ENCODE measurements at places on chromosomes 1 and 21.

GRCh38 chr1:62250126-62250726, 55.6 kb downstream of the L1TD1 start:
- DNase-seq: no peak

DNA sequence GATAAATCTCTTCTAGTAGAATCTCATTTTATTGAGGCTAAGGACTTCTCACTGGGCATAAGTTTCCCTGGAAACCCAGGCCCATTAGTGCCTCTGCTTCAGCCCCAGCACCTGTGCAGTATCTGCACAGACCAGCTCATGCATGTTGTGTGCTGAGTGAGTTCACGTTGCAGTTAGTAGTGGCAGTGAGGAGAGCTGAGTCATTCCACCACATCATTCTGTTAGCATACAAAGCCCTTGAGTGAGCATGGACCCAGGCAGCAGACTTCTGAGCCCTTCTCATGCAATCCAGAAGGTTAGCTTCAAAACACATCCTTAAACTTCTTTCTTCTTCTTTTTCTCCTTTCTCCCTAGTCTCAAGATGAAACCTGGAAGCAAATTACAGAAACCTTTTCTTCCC, 45.8 kb upstream of the NTPCR start:
- DNase-seq: no peak

GRCh38 chr1:46370214-46370633, 23.9 kb upstream of the FAAH start:
- DNase-seq: no peak

DNA sequence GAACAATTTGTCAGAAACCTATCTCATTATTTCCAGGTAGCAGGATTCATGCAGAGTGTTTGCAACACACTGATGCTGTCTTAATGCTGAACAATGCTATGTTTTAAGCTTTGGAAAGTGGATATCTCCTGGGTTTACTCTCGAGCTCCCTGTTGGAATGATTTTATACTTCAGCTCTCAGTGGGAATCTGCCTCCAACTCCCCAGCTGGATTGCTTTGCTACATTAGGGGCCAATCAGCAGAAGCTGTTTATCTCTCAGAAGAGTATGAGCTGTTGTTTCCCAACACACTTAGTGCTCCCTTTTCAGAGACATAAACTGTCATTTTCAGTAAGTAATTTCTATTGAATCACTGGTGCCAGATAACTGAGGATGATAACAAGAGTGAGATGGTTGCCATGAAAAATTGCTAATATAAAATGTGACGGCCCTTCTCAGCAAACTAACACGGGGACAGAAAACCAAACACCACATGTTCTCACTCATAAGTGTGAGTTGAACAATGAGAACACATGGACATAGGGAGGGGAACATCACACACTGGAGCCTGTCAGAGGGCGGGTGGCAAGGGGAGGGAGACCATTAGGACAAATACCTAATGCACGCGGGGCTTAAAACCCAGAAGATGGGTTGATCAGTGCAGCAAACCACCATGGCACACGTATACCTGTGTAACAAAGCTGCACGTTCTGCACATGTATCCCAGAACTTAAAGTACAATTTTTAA, 265.9 kb upstream of the RUNX1 start:
- no peak for DNase-seq

- peak; percentile 98 for DNase-seq
These were observed 10.8 kb upstream of the FAAP20 start for GRCh38 chr1:2205191-2205952.

GRCh38 chr1:224300346-224300745, 29.6 kb downstream of the NVL start:
- no peak for DNase-seq

- no peak for DNase-seq
These were observed 25.0 kb downstream of the TBX15 start for GRCh38 chr1:118963138-118963455.

DNA sequence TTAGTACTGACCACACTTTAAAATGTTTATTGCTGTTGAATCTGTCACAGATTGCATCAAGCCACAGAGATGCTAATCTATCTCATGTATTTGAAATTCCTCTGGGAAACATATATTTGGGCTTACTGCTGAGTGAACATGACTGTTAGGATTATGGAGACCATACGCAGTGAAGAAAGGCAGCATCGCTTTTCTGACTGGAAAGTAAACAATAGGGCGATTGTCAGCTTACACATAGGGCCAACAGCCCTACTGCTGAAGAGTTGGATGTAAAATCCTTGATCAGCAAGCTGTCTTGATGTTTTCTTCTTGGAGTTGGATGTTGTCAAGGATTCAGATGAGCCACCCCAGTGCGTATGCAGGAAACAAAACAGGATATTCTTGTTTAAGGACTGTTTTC, 368.7 kb upstream of the ADGRL2 start:
- no peak for DNase-seq

GRCh38 chr1:56152635-56153034, 426.7 kb downstream of the PLPP3 start:
- DNase-seq: no peak

DNA sequence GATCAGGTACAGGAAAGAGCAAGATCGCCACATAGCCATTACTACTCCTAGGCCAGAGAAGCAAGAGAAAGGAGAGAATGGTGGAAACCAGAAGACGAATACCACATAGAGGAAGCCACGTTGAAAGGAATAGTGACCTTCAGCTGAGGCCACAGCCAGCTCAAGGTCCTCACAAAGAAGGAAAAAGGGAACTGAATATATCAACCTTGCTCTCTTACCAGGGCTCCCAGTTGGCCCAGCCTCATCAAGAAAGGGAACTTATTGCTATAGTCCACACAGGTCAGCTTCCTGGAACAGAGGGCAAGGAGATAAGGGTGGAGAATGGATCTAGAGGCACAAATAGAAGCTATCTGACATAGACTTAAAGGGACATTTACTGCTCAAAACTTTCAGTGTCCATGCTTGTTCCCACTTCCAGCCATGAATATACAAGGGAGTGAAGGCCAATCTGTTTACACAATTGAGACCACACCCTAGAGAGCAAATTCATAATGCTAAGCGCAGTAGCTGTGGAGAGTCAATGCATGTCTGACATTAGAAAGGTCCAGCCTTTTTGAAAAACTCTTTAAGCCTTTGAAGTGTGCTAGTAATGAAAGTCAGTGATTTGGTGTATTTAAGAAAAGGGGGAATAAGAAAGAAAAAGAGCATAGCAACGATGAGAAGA, 120.7 kb upstream of the ZC3H11B start:
- DNase-seq: no peak

- no peak for DNase-seq
These were observed 87.4 kb upstream of the KIF1B start for GRCh38 chr1:10122926-10123325.

GRCh38 chr1:67535474-67535873, 105.3 kb upstream of the SERBP1 start:
- DNase-seq: peak; percentile 77

- DNase-seq: no peak
These were observed 79.5 kb downstream of the NRIP1 start for GRCh38 chr21:14985306-14985705.

- no peak for DNase-seq
These were observed 19.5 kb downstream of the KCNH1 start for GRCh38 chr1:211114446-211114845.

DNA sequence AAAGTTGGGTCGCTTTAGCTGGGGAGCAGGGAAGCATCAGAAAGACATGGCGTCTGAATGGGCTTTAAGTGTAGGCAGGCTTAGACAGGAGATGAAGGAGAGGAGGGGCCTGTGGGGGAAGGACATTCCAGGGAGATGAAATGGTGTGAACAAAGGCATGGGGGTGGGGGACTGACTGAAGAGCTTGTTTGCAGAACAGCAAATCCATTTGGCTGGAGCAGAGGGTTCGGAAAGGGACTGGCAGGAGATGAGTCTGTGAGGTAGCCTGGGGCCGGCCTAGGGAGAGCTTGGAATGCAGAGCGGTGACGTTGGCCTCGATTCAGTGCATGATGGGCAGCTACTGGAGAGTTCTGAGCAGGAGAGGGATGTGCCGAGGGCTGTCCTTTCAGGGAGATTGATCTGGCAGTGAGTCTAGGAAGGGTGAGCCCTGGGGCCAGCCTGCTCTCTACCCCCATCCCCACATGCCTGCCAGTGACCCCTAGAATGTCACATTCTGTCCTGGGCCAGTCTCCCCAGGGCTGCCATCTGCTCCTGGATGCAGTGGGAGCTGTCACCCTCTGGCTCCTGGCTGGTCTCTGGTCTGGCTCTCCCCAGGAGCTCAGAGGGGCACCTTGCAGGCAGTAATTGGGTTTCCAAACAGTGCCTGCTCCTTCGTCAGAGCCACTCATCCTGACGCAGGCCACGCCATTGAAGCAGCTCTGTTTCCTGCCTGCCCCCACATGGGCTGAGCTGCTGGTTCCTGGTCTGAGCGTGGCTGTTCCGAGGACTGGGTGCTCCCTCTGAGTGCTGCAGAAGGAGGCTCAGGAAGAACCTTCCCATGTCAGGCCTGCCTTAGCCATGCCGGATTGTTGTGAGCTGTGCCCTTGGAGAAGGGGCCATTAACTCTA, 22.3 kb upstream of the TMEM222 start:
- peak; percentile 82 for DNase-seq

- DNase-seq: no peak
These were observed 29.7 kb upstream of the CDC14A start for GRCh38 chr1:100322436-100323211.

GRCh38 chr1:160046494-160047110, 14.8 kb upstream of the PIGM start:
- peak; percentile 61 for DNase-seq

DNA sequence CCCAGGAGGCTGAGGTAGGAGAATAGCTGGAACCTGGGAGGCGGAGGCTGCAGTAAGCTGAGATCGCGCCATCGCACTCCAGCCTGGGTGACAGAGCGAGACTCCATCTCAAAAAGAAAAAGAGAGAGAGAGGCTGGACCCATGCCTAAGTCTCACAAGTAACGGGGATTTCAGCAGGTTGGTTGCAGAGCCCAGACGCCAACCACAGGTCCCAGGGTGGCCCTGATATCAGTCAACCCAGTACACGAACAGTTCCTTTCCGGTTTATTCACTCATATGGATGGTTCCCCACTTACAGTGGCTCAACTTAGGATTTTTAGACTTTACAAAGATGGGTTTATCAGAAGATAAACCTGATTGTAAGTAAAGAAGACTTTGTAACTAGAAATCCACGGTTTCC, 40.9 kb downstream of the CLSTN1 start:
- DNase-seq: no peak

- no peak for DNase-seq
These were observed 371.2 kb downstream of the PTBP2 start for GRCh38 chr1:97092824-97093223.

GRCh38 chr1:232142403-232143314, 487.3 kb downstream of the SIPA1L2 start:
- peak; percentile 33 for DNase-seq

GRCh38 chr1:110616587-110616986, 10.4 kb upstream of the KCNA2 start:
- no peak for DNase-seq

GRCh38 chr1:44328671-44329416, 26.2 kb downstream of the ERI3 start:
- DNase-seq: no peak

GRCh38 chr1:207362962-207363860, 41.7 kb downstream of the CD55 start:
- DNase-seq: no peak

GRCh38 chr1:207897188-207897587, 13.7 kb downstream of the CD34 start:
- no peak for DNase-seq

DNA sequence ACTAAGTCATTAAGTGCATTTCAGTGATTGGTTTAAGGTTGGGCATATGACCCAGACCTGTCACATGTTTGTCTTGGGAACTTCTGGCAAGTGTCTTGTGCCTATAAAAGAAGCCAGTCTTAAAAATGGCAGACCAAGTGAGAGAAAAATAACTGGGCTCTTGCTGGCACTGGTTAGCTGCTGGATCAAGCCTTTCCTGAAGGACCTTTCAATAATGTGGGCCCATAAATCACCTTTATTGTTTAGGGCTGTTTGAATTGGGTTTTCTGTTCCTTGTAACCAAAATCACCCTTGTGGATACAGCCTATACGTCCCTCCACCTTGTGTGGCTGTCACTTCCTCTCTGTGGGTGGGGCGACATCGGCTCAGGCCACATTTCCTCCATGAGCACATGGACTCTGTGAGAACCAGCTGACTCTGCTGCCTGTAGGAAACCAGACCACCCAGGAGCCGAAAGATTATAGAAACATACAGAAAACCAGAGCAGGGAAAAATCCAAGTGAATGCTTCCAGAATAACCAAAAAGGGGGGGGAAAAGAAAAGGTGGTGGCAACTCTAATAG, 25.6 kb upstream of the WNT4 start:
- DNase-seq: no peak

DNA sequence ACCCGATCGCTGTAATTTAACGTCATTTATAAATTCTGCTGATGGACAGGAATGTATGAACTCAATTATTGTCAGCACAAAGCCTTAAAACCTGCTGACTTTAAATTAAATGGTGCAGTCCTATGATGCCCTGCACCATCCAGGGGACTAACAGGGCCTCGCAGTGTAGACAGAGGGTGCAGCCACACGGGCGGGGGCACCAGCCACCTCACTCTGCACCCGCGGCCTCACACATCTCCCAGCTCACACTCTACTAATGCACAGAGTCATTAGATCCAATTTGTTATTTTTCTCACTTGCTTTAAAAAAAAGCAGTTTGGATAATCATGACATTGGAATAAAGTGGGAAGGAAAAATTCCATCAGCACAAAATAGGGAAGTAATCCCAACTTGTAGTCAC, 49.7 kb downstream of the PROX1 start:
- no peak for DNase-seq

- DNase-seq: peak; percentile 94
These were observed at the start of gene DENND4B for GRCh38 chr1:153946622-153947241. Gene DENND4B, minus strand, starts transcription at chr1:153946718. Its CDS starts 2,344 bp downstream, at chr1:153944374.

- no peak for DNase-seq
These were observed 118.2 kb downstream of the RRAGC start for GRCh38 chr1:38741341-38741740.

DNA sequence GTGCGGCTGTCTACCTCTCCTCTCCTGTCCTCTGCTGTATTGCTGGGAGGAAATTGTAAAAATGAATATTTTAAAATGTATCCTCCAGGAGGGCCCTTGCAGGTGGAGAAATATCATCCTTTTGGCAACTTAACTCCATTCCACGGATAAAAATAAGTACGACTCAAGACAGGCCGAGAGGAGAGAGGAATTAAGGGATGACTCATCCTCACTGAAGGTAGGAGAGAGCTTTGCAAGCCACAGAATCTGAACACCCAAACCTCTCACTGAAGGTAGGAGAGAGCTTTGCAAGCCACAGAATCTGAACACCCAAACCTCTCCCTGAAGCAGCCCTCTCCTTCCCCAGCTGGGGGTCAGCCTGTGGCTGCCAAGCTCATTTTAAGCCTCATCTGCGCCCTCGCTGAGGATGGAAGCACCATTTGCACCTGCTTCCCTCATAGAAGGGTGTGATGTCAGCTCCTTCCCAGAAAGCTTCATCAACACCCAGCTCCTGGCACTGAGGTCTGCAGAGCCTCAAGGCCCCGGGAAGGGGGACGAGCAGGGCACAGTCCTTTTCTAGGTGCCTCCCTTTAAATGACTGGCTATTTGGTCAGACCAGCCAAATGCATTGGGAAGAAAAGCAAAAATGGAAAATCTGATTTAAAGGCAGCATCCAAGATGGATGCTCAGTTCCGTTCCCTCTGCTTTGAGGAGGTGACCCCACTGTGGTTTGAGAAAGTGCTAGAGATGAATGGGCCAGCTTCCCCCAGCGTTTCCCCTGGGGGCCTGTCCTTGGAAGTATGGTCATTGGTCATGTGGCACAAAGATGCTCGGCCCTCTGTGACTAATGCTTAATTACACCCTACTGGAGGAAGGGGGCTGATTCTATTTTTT, 12.9 kb upstream of the SELENON start:
- DNase-seq: no peak

- DNase-seq: peak; percentile 7
These were observed 245.6 kb upstream of the VAMP3 start for GRCh38 chr1:7525338-7526063.
